Hypothalamus (tissue), 51 donors: ENCODE measurements at places on chromosomes 2 and 18.

- no peak for DNase-seq
Measured at GRCh38 chr2:1614564-1614963, 129.8 kb downstream of the PXDN start.

GRCh38 chr2:234981197-234982095 is 29.6 kb downstream of the SH3BP4 start:
- DNase-seq = no peak

DNA sequence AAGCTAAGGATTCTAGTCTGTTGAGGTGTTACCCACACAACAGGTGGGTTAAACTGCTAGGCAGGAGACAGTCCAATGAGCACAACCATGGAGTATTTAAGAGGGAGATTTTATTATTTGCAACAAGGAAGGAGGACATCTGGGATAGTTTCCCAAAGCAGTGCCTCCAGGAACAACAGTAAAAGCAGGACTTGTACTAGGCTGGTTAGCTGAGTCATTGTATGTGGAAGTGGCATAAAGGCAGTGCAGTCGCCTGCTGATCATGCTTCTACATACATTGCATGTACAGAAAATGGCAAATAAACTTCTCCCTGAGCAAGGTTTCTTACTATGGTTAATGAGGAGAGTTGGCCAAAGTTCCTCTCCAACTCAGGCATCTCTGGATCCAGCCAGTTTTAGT is 46.1 kb upstream of the CYTIP start:
- DNase-seq = no peak

- DNase-seq = peak; percentile 49
Measured at GRCh38 chr2:234496835-234497593, at the start of gene ARL4C. Gene ARL4C (minus strand): TSS chr2:234497081. CDS start chr2:234496586, 495 bp downstream.

DNA sequence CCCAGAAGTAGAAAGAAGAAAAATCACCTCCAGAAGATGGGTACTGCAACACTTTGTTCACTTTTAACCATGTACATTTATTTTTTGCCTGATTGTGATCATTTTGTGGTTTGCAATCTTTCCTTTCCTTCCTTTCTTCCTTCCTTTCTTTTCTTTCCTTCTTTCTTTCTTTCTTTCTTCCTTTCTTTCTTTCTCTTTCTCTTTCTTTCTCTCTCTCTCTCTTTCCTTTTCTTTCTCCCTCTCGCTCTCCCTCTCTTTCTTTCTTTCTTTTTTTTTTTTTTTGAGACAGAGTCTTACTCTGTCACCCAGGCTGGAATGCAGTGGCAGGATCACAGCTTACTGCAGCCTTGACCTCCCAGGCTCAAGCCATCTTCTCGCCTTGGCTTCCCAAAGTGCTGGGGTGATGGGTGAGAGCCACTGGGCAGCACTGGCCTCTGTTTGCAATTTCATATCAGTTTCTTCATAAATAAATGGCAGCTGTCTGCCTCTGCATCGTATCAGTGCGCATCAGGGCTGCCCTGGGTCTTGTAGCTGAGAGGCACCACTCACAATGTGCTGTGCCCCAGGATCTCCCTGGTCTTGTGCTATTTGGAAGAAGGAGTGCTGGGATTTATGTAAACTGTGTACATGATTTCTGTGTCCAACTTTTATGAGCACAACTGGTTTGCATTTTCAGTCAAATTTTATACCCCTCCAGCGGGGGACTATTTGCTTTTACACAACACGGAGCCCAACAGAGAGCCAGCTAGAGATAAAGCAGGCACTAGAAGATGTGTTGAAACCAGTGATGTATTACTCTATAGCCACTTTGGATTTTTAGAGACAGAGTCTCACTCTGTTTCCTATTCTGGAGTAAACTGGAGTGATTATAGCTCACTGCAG is 6.9 kb upstream of the LIMS2 start:
- DNase-seq = no peak

GRCh38 chr2:176482107-176482506 is 212.9 kb downstream of the MTX2 start:
- no peak for DNase-seq
